Left renal pelvis (tissue), 4 donors: ENCODE measurements at places on chromosomes 3 and 15. TPM values are rescaled to one million over a fixed set of nuclear protein-coding genes. Genes with fewer than 3 reads are reported as not detected.

Gene PCSK6
- polyA plus RNA-seq: 8.9 TPM

Gene AMT
- polyA plus RNA-seq: 32.8 TPM

Gene DNAJA4
- 27.7 TPM for polyA plus RNA-seq

Gene FRG2C
- not detected for polyA plus RNA-seq

Gene LRRC49
- polyA plus RNA-seq: 16.4 TPM

Gene HYAL3
- 3.7 TPM for polyA plus RNA-seq

Gene DET1
- polyA plus RNA-seq: 14.3 TPM

Gene RAB27A
- 16.7 TPM for polyA plus RNA-seq

Gene KBTBD13
- not detected for polyA plus RNA-seq

Gene SLC28A1
- polyA plus RNA-seq: 6.1 TPM

Gene TMCO5A
- not detected for polyA plus RNA-seq

Gene TM4SF18
- polyA plus RNA-seq: 27.0 TPM

Gene EPHB3
- 34.2 TPM for polyA plus RNA-seq

Gene ADGRG7
- polyA plus RNA-seq: not detected

Gene PLXNB1
- polyA plus RNA-seq: 189 TPM

Gene TRPM1
- polyA plus RNA-seq: 0.88 TPM

Gene KNL1
- 20.5 TPM for polyA plus RNA-seq

Gene NMNAT3
- polyA plus RNA-seq: 4.5 TPM

Gene MCCC1
- 62.8 TPM for polyA plus RNA-seq

Gene SH3BP5
- 44.2 TPM for polyA plus RNA-seq

Gene CFAP91
- 33.5 TPM for polyA plus RNA-seq

Gene IQCF5
- not detected for polyA plus RNA-seq

Gene TUSC2
- polyA plus RNA-seq: 15.8 TPM
